ENCODE measurements at places on chromosomes 4 and X.

DNA sequence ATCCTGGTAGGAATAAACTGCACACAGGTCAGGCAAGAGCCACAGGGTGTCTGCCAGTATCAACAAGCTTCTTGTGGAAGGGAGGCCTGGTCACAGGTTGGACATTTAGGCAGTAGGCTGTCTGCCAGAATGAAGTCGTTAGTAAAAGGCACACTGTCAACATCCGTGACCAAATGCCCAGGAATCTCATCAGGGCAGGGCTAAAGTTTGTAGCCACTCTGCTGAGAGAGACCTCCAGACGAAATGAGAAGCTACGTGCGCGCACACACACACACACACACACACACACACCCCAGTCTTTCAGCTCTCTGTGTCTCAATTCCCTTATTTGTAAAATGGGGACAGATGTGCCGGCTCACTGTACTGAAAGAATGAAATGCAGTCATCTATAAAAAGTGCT is 408.7 kb upstream of the ZFP42 start:
- DNase-seq: no peak

GRCh38 chr4:81906905-81907304 is 435.2 kb upstream of the RASGEF1B start:
- no peak for DNase-seq

- DNase-seq: no peak
Measured at GRCh38 chrX:31291131-31291530, 219.3 kb upstream of the FTHL17 start.

GRCh38 chrX:2521927-2522386 is 21.2 kb upstream of the DHRSX start:
- DNase-seq: no peak

GRCh38 chrX:72381439-72382201 is 75.9 kb upstream of the CITED1 start:
- no peak for DNase-seq

DNA sequence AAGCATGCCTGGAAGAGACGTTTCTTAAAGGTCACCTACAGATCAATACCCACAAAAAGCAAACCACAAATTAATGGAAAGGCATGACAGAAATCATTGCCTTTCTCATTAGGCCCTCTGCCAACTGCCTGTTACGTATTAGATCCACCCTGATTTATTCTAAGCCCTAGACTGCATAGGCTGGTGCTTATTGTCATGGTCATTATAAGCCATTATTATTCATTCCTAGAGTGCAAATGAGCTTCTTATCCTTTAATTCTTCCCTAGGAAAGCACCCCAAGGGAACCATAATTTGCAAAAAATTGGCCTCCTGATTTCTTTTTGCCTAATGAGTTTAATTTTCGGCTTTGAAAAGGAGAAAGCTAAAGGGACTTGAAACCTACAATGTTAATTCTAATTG is 184.2 kb upstream of the GPRIN3 start:
- DNase-seq: no peak
